Hair follicle dermal papilla cell (primary cell): ENCODE measurements at places on chromosomes 4 and X. TPM values are rescaled to one million over a fixed set of nuclear protein-coding genes. Genes with fewer than 3 reads are reported as not detected.

SSX4B gene
- total RNA-seq, result not detected in 2 replicates

VEGFD gene
- total RNA-seq, result 0.32 and 0.97 TPM in 2 replicates

LARP7 gene
- 20.1 and 21.7 TPM in 2 replicates for total RNA-seq

HS3ST1 gene
- total RNA-seq, result 0.12 and 0.16 TPM in 2 replicates

STAP1 gene
- not detected in 2 replicates for total RNA-seq

TRMT44 gene
- total RNA-seq, result 17.5 and 22.1 TPM in 2 replicates
